NCI-H1105 treated with DMSO at 0.1 percent for 48 hours (cell line): ENCODE measurements at places on chromosomes 11 and 22.

DNA sequence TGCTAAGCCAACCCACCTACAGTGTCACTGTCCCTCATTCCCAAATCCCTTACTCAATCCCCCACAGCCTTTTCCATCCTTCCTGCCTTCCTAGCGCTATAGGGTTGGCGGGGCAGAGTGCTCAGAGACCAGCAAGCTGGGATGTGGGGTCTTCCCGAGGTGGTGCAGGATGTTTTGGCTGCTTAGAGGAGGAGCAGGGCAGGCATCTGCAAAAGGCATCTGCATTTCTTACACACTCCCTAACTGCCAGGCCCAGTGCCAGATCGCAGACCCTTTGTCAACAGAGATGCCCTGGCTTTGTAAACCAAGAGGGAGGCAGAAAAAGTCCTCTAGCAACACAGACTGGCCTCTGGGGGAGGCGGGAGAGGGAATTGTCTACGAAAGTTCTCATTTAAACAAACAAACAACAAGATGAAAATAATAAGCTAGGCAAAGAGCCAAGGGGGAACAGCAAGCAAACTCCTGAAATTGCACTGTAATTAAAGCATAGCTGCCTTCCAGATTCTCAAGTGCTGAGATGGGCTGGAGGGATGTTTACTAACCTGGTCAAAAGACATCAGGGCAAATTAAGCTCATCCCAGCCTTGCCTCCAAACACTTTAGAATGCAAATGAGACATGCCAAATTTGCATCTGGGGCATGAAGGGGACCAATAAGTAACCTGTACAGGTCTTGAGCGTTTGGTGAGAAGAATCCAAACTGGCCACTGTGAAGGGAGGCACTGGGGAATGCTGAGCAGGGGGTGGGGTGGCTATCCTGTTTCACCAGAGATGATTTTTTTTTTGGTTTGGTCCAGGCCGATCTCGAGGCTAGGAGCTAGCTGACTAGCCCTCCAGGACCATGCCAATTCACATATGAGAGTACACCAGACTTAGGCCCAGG lies 38.1 kb upstream of the ADA2 start:
- DNase-seq: peak; percentile 96

- DNase-seq: no peak
Measured at GRCh38 chr11:125583496-125583895, 9.2 kb upstream of the STT3A start.

GRCh38 chr22:23066200-23067022 lies 3.9 kb upstream of the GNAZ start:
- no peak for DNase-seq

- DNase-seq: no peak
Measured at GRCh38 chr11:115193914-115194801, 310.1 kb downstream of the CADM1 start.

GRCh38 chr22:38240734-38241252 lies 32.0 kb downstream of the TMEM184B start:
- DNase-seq: no peak

DNA sequence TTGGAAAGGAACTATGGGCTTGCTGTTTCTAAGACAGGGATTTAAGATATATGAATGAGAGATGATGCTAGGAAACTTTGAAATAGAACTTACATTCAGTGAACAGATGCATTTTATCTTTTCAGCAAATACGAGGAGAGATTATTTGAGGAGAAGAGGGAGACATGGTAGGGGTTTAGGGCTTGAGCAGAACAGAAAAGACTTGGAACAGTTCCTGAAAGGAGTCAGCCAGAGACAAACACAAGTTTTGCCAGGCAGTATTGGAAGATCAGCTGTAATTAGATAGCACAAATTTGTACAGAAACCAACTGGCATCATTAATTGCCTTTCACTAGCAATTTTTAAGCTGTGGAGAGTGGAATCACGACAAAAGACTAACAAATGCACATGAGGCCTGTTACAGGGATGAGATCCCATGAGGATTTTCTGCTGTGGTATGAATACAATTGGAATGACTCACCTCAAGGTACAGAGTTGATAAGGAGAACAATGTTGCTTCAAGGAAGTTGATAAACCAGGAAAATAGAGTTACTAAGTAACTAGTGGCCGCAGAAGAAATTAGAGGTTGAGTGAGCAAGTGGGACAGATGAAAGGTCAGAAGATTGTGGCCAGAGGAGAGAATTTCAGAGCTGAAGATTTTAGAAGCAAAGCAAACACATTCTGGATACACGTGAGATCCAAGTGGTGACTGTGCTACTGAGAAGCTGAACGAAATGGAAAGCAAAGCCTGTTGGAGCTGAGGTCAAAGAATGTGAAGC lies 67.9 kb downstream of the CYB5R2 start:
- DNase-seq: no peak

- no peak for DNase-seq
Measured at GRCh38 chr11:86547727-86548126, 124.7 kb downstream of the ME3 start.

DNA sequence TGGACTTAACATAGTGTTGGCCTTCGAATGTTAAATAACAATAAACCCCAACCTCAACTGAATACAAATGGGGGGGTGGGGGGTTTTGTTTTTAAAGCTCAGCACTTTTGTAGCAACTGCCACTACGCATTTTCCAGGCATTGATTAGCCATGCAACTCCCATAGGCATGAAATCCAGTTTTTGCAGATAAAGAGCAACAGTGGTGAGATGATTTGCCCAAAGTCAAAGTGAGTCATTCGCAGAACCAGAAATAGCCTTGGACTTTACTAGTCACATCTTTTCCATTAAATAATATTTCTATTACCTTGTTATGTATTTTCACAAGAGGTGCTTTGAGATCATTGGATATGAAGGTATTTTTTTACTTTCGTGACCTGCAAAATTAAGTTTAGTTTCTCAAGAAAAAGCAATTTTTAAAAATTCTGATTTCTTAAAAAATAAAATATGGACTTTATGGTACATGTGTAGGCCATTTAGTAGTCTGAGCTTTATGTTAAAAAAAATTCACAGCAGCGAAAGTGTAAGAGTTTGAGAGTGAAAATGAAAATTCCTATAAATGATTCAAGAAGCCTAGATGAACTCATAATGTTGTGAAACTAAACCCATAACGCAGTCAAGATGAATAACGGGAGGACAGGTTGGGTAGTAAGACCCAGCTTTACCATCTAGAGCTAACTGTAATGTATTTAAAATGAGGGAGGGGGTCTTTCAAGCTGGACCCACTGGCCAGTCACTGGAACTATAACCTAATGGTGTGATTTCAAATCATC lies 1.9 kb upstream of the PHF21A start:
- no peak for DNase-seq

DNA sequence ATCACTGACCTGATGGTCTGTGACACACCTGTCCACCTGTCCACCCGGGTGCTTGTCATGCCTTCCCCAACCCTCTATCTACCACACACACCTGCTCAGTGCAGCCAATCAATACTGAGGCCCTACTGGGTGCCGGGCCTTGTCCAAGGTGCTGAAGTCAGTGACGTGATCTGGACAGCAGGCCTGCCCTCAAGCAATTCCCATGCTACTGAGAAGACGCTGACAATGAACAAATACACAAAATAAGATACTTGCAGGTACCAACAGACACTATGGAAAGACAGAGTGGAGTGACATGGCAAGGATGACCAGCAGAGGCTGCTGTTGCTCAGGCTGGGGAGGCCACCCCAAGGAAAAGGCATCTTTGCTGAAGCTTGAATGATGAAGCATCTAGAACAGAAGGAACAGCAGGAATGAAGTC lies 21.2 kb downstream of the PLAAT3 start:
- DNase-seq: peak; percentile 5

- DNase-seq: no peak
Measured at GRCh38 chr22:44594951-44595350, 96.9 kb upstream of the RTL6 start.

DNA sequence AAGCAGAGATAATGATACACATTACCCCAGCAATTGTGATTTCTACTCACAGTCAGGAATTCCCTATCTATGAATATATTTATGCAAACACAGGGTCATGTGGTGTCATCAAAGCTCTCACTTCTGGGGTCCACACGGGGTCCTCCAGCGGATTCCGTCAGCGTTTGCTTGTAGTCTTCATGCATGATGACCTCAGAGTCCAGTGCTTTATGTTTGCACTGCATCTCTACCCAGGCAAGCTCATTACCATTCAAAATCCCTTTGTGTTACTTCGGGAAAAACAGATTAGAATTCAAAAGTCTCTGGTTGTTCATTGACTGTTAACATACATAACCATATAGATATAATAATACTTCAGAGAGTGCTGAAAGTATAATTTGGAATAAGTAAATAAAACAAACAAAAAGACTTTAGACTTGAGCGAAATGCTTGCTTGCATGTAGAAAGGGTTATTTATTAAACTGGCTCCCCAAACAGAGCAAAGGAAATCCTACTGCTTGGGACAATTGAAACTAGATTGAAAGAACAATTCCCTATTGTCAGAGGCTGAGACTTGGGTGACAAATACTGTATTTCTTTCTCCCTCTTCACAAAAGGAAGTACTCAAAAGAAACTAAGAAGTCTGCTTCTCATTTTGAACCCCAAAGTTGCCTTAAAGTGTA lies 423.1 kb downstream of the ETS1 start:
- no peak for DNase-seq

GRCh38 chr11:128497061-128497775 lies 90.1 kb downstream of the ETS1 start:
- no peak for DNase-seq

DNA sequence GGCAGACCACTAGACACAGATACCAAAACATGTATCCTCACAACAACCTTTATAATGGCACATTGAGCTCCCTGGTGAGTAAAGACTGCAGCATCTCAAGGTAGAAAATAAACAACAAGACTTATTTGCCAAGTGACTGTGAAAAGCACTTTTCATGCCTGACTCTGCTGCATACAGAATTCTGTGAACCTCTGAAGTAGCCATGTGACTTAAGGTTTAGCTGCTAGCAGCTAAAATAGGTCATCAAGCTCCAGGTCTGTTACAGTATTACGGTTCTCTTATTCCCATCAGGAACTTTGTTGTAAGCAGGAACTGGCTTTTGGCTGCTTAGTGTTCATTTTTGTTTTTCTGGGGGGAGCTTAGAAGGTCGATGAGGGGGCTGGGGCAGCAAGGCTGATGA lies 139.4 kb downstream of the PAX6 start:
- DNase-seq: no peak

GRCh38 chr11:27909386-27909785 lies 198.6 kb downstream of the KIF18A start:
- no peak for DNase-seq

GRCh38 chr22:29797351-29797750 lies 30.2 kb downstream of the UQCR10 start:
- no peak for DNase-seq

DNA sequence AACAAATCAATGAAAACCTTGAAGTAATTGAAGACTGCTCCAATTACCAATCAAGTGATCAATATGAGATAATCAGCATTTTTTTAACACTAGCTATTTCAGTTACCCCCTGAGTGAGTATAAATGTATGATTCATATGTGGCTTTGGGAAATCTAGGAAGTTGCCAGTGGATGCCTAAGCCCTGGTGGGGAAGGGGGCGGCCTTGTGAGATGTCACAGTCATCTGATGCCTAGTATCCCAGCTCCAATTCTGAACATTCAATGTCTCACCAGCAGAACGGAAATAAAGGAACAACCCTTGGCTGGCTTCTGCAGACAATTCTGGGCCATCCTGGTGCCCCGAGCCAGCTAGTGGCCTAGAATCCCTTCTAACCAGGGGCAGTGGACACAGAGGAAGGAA lies 58.5 kb upstream of the TIMP3 start:
- DNase-seq: no peak

DNA sequence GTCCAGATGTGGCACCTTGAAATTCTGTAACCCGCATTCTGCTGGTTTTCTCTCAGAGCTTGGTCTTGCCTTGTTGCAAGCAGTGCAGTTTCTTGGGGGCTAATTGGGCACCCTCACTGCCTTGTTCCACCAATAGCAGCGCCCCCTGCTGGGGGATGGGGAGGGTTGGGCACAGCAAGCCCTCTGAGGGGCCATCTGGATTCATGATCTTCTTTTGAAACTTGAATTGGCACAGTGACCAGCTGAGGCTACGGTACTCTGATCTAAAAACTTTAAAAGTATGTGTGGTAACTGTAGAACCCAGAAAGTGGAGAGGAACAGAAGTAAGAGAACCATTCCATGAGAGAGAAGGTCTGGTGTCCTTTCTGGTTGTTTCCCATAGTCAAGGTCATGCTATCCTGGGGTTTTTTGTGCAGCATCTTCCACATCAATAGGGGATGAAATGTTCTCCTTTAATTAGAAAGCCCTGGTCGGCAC lies 64.2 kb downstream of the MED15 start:
- DNase-seq: no peak

GRCh38 chr22:42257386-42257785 lies 13.1 kb downstream of the TCF20 start:
- DNase-seq: no peak

DNA sequence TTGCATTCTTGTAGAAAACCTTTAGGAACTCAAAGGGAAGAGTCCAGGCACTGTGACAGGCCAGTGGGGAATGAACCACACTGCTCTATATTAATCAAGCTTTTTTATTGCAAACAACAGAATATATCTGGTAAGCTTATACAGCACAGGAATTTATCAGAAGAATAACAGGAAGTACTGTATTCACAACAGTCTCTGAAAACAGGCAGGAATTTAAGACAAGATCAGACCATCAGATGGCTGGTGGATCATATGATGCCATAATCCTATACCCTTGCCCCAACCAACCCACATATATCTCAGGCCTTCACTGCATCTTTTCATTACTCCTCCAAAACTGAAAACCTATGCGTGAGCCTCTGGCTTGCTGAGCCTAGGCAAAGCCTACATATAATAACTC lies 1.0 kb upstream of the HTATIP2 start:
- DNase-seq: no peak

- DNase-seq: peak; percentile 81
Measured at GRCh38 chr11:66429983-66430602, 8.6 kb downstream of the MRPL11 start.

DNA sequence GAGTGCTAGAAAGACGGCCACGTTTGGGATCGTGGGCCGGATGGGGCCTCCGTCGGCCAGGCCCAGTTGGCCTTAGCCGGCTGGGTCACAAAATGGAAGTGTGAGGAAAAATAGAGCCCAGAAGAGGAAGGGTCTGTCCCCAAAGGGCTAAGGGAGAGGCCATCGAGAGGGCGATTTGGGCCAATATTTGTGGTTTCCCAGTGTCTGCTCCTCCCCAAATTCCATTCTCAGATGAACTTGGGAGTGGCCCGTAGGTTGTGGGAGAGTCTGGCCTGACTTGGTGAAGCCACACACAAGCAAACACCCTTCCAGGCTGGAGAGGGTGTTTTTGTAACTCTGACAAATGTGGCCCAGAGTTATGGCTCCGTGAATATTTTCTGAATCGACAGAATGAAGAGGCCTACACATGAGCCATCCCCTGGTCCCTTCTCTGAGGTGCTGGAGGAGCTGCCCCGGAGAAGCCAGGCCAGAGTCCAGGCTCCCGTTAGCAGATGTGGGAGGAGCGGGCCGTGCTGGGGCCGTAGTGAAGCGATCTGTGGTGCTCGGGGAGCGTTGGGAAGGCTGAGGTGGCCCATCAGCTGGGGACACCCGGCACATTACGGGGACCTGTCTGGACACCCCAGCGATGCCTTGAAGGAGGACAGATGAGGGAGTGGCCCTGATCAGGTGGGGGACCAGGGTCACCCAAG lies 73.5 kb upstream of the PPARA start:
- peak; percentile 37 for DNase-seq
